NCI-H1930 (cell line): ENCODE measurements at places on chromosomes 1 and 21.

GRCh38 chr21:22342889-22343288, 1344.7 kb downstream of the NCAM2 start:
- DNase-seq: no peak

DNA sequence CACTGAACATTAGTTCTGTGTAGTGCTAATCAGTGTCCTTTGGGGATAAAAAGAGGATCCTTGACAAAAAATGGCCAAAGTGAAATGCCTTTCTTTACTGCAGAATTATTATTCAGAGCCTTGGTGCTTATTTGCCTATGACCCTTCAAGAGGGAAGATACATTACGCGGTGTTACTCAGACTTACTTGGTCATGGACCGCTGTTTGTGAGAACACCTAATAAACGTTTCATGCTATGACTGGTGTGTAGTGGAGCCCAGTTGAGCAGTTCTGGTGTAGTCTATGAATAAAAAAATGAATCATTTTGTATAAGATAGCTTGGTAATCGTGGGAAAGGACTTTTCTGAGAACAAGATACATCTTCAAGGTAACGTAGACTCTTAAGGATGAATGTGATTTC, 8.3 kb downstream of the NFYC start:
- DNase-seq: no peak

GRCh38 chr1:84930831-84931230, 37.8 kb upstream of the LPAR3 start:
- no peak for DNase-seq

DNA sequence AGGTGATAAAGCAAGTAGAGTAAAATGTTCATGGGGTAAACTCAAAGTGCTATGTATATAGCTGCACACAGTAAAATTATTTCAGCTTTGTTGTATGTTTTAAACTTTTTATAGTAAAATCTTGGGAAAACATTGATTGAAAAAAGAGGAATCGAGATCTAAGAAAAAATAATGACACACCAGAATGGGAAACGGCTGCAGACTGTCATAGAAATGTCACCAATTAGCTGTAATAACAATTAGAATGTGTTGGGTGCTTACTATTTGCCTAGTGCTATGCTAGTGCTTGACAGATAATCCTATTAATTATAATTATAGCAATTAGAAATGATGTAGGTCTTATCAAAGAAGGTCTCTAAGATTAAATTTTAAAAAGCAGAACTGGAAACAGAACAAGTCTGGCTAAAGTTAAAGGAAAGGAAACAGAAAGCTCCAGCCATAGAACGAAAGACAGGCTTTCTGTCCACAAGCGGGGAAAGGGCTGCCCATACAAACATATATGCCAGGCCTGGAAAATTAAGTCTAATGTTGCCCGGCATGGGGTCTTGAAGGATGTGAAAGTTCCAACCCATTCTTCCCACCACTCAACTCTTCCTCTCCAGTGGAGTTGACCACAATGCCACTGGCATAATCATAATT, 5.0 kb downstream of the PCNX2 start:
- DNase-seq: no peak

GRCh38 chr1:35470977-35471613, 86.1 kb downstream of the KIAA0319L start:
- DNase-seq: no peak

GRCh38 chr1:8015809-8016165, 10.3 kb downstream of the ERRFI1 start:
- no peak for DNase-seq

- no peak for DNase-seq
Observed at GRCh38 chr1:27464926-27465647, 24.9 kb downstream of the WASF2 start.

DNA sequence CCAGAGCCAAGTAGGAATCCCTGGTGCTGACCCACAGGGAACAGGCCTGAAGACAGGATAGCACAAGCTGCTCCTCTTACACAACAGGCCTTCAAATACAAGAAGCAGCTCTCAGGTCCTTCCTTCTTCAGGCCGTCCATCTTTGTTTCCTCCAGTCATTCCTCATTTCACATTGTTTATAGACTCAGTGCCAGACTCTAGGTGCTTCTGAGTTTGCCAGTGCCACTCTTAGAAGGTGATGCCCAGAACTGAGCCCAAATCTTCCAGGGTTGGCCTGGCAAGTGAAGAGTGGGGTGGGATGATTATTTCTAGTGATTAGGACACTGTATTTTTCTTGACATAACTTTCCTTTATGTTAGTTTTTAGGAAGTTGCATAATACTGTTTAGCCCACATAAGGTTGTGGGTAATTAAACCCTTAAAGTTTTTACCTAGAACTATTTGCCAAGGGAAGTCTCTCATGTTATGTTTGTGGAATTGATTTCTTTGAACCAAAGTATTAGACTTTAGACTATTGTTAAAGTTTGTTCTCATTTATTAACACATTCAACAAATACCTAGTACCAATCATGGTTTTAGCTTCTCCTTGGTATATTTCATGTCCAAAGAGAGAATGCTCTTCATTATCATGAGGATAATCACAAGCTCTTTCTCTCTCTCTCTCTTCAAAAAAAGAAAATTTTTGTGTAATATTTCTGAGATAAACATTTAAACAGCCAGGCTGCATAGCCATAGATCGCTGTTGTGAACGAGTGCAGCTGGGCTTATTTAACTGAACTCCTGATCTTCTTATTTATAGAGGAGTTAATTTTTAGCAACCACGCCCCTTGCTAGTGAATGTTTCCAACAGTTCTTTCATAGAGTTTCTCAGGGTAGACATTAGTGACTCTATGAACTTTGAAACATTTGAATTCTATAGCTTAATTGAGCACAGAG, 47.7 kb downstream of the PGM1 start:
- no peak for DNase-seq

- no peak for DNase-seq
Observed at GRCh38 chr1:20980051-20980450, 192.9 kb upstream of the HP1BP3 start.

- no peak for DNase-seq
Observed at GRCh38 chr1:47559944-47560695, 122.3 kb downstream of the FOXD2 start.

- DNase-seq: no peak
Observed at GRCh38 chr1:18899363-18900049, 2.8 kb downstream of the ALDH4A1 start.

GRCh38 chr1:80531182-80531581, 1269.6 kb upstream of the ADGRL2 start:
- DNase-seq: no peak

DNA sequence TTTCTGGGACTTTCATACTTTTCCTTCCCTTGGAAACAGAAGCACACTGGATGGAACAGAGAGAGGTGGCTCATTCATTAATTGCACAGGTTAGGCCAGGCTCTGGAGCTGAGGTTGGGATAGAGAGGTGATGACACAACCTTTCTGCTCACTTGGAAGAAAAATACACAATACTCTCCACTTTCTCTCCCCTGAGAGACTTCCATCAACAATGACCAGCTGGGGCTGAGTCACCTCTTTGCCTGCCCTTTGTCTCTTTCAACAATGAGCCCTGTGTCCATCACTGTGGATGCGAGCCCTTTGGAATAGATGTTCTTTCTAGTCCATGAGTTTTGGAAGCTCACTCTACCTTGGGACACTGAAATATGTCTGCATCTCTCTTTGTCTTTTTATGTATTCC, 43.1 kb downstream of the ATP2B4 start:
- no peak for DNase-seq

- DNase-seq: no peak
Observed at GRCh38 chr21:31725202-31725839, 6.6 kb downstream of the SCAF4 start.

DNA sequence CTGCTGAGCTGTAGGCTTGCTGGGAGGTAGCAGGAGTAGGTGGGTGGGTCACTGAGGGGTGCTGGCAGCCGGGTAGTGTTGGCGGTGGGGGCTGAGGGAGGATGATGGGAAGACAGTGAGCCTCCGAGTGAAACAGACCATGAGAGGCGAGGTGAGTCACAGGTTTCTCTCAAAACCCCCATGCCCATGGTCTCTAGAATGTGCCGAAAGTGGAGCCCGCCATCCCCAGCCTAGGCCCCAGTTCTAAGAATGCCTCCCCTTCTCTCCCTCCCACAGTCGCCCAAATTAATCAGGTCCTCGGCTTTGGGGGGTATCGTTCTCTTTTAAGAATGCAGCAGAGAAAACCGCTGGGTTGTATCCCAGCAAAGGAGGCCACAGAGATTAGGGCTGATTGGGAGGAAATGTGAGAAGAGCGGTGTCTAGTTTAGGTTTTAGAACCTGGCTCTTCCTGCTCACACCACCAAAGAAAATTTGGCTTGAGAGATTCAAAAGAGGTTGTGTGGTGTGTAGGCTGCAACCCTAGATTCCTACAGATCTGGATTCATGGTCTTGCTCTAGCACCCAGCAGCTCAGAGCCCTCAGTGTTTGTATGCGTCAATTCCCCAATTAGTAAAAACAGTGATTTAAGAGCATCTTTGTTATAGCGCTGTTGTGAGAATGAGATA, 27.7 kb upstream of the IL19 start:
- DNase-seq: no peak

DNA sequence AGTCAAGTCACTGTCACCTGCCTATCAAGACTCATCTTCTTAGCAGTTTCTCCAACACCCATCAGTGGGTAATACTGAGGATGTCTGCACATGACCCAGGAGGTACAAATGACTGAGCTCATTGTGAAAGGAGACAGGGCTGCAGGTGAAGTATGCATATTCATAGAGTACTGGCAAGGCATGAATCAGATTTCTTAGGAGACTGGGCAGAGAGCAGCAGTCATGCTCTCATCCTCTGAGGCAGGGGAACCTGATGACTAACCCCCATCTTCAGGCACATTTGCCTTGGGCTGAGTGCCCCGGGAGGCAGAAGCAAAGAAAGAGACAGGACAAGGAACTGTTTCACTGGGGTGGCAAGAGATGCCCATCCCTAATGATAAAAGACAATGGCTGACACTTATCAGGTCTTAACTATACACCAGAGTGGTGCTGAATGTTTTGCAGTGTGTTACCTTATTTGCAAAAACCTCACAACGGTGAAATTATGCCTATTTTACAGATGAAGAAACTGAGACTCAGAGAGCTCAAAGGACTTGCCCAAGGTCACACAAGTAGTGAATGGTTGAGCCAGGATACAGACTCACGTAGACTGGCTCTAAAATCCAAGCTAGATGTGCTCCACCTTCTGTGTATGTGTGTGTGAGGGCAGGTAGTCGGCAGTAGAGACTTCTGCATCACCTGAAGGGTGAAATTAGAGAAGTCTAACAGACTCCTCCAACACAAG, 9.2 kb upstream of the GRHL3 start:
- DNase-seq: no peak

- DNase-seq: no peak
Observed at GRCh38 chr1:234550341-234551031, 59.5 kb downstream of the IRF2BP2 start.

- no peak for DNase-seq
Observed at GRCh38 chr1:109246141-109246551, 3.2 kb upstream of the CELSR2 start.

DNA sequence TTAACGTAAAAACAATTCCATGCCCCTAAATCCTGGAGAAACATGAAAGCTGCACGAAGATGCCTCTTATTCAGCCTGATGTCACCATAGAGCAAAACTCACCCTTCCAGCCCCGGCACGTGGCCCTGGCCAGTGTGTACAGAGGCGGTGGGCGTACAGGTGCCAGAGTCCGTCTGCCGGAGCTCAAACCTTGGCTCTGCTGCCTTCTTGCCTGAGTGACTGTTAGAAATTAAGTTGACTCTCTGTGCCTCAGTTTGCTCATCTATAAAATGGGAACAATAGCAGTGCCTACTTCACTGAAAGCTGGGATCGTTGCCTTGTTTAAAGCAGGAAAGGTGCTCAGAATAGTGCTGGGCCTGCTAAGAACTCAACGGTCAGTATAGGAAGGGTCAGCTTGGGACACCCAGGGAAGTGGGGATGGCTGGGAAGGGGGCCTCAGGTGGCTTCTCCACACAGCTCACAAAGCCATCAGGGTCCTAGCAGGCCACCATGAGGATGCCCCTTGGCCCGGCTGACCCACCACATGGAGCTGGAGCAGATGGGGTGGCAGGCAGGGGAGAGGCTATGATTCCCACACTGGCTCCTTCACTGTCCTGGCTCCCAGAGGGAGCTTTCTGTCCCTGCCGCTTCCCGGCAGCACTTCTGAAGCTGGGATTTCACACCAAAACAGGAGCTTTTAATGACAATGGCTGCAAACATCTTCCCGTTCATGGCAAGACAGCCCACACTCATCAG, 237.2 kb downstream of the NPHP4 start:
- no peak for DNase-seq
